Kasumi-1 (cell line): ENCODE measurements at places on chromosomes 5 and 9.

GRCh38 chr9:137387114-137387890 is 35.7 kb downstream of the EXD3 start:
- DNase-seq: no peak

- DNase-seq: no peak
These were observed 28.1 kb upstream of the CYLC2 start for GRCh38 chr9:102966999-102967398.

DNA sequence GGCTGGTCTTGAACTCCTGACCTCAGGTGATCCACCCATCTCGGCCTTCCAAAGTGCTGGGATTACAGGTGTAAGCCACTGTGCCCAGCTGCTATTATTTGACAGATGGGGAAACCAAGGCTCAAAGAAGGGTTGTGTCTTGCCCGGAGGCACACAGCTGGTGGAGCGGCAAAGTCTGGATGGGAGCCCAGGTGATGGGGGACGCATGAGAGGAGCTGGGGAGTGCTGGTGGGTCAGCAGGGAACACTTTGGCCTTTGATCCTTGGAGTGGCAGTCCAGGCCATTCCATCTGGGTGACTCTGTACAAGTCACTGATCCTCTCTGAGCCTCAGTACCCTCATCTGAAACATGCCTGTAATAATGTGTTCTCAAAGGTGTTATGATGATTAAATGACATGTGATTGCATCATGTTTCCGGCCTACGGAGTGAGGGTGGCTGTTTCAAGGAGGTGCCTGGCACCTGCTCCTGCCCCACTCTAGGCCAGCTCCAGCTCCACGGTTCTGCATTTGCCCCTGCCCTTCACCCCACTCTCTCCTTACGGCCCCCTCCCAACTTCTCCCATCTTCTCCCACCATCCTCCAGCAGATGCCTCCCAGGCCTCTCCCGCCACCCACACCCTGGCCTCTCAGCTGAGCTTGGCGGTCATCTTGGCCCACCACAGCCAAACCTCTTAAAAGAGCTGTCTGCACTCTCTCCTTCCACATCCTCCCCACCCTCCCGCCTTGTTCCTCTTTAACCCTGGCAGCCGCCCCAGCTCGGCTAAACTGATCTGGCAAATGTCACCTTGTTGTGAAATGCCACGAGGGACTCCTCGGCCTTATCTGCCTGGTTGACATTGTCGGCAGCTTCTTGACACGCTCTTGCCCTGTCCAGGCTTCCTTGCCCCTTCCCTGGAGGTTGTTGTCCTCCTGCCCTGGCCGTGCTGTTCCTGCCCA is 5.5 kb upstream of the DBN1 start:
- peak; percentile 82 for DNase-seq

DNA sequence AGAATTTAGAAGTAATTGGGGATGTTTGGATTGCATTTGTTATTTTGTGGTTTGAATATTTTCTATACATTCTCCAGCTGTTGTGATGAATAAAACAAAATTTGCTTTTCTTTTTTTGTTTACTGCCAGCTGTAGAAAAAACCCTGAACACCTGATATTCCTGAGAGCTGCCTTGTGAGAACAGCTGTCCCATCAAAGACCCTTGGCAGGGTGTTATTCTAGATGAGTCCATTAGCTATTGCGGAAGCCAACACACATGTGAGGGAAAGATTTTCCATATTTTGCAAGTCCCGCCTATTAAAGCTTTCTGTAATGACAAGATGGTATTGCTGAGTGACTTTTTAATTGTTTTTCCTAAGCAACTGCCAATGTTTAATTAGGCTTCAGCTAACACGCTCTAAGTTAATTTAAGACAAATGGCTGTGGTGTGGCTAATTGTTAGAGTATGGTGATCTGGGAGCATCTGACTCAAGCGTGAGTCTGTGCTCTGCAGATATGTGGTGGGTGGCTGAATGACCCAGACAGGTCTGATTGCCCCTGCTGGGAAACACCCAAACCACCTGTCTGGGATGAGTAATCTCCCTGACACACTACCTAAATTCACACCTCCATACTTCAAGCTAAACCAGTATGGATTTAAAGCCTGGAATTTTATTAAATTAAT is 86.5 kb upstream of the PRLR start:
- no peak for DNase-seq

- no peak for DNase-seq
These were observed 2.8 kb downstream of the SARDH start for GRCh38 chr9:133735415-133735775.

- no peak for DNase-seq
These were observed 19.0 kb downstream of the CMBL start for GRCh38 chr5:10288592-10289219.

DNA sequence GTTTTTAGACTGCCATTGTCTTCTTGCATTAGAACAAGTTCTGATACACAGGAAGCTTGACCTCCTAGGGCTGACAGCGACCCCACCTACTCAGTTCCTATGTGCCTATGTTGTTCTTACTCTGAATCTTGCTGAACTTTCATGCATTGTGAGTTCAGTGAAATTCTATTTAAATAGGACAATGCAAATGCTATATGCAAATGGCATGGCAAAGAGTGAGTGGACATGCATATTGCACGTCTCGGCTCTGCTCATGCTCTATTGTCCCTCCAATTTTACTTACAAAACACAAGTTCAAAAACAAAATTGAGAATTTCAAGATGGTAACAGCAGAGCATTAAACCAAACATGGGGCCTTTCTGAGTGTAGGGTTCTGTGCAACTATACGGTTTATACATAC is 5.3 kb upstream of the DCP2 start:
- no peak for DNase-seq

DNA sequence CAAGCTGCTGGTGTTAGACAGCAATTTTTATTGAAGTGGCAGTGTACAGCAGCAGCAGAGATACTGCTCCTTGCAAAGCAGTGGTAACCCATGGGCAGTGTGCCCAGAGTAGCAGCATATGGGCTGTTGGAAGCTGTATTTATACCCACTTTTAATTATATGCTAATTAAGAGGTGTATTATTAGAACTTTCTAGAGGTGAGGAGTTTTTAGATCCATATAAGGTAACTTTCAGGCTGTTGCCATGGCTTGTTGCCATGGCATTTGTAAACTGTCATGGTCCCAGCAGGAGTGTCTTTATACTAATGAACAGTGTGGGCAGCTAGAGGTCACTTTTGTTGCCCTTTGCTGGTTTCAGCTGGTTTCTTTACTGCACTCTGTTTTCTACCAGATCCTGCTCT is 3.7 kb upstream of the PJA2 start:
- no peak for DNase-seq

DNA sequence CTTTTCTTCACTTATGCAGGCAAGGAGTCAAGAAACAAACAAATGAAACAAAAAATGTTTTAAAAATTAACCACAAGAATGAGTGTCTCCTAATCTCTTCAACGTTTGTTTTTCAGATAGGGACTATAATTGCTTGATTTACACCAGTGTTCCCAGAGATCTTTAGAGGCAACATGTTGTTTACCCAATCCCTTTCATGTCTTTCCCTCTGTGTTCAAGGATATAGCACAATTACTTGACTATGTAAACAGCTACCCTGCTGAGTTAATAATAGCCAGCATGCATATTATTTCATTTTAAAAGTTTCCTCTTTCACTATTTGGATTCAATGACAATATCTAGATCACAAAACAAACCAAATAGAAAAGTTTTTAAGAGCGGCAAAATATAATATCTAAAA is 25.1 kb upstream of the SHISAL2B start:
- no peak for DNase-seq

DNA sequence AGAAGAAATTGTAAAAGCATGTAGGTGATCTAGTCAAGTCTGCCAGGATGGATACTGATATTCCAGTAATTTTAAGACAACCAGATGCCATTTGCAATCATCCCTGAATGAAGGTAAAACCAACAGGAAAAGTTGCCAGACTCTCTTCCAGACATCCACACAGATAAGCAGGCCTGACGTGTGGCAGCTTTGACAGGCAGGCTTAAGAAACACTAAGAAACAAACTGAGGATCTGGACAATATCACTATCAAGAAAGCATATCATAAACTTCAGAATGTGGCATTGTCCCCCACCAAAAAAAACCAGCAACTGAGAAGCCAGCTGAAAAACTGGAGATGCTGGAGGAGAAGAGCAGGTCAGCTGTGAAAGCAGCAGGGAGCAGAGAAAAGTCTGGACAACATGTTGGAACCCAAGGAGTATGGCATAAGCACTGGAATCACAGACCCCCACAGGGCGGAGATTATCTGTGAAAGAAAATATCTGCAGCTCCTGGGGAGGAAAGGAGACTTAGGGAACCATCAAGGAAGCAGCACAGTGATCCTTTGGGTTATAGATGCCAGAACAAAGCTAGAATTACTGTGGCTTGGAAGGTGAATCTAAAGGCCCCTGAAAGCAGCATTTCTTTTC is 307.0 kb downstream of the CWC27 start:
- no peak for DNase-seq

- DNase-seq: no peak
These were observed 257.3 kb downstream of the FANCC start for GRCh38 chr9:95060234-95060633.

DNA sequence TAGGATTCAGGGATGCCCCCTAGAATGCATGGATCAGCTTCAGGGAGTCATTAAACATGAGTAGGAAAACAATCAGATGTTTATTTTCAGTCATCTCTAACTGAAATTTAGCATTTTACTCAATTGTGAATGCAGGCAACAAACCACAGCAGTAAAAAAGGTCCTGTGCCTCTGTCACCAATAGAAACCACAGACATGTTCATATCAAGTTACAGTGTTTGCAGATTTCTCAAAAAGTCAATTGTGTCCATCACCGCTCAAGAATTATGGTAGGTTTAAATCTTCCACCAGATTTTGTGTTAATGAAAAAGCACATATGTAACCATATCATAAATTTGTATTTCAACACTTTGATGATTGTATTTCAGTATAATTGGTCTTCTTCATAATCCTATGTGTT is 68.4 kb upstream of the SLC1A1 start:
- no peak for DNase-seq

DNA sequence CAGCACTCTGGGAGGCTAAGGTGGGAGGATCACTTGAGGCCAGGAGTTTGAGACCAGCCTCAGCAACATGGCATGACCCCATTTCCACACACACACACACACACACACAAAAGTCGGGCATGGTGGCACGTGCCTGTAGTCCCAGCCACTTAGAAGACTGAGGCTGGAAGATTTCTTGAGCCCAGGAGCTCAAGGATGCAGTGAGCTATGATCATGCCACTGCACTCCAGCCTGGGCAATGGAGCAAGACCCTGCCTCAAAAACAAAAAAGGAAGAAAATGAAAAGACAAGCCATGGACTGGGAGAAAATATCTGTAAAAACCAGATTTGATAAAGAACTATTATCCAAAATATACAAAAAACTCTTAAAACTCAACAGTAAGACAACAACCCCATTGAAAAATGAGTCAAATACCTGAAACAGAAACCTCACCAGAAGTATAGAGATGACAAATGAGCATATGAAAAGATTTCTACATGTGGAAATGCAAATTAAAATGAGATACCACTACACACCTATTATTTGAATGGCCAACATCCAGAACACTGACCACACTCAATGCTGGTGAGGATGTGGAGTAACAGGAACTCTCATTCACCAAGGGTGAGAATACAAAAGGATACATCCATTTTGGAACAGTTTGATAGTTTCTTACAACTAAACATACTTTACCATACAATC is 24.7 kb downstream of the DNAJA1 start:
- no peak for DNase-seq

DNA sequence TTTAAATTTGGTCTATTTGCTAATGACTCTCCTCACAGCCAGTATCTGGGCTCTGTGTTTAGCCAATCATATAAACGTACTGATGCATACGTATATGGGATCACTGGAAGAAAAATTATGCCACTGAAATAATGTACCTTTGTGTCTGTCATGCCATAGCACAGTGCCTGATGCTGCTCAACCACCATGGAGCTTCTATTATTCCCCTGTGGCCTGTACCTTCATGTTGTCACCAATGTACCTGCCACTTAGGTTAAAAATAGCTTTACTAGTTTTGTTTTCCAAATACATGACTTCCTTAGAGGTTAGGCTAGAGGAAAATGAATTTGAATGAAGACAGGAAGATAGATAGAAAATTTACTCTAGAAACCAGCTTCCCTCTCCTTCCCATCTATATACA is 34.6 kb downstream of the HACD4 start:
- DNase-seq: no peak

GRCh38 chr9:88033359-88033702 is 59.0 kb upstream of the CDK20 start:
- DNase-seq: no peak

GRCh38 chr9:6525326-6526045 is 112.5 kb downstream of the UHRF2 start:
- no peak for DNase-seq

- no peak for DNase-seq
These were observed 54.8 kb upstream of the COL15A1 start for GRCh38 chr9:98888801-98889421.

- no peak for DNase-seq
These were observed 98.2 kb downstream of the DPYSL3 start for GRCh38 chr5:147411359-147412319.

DNA sequence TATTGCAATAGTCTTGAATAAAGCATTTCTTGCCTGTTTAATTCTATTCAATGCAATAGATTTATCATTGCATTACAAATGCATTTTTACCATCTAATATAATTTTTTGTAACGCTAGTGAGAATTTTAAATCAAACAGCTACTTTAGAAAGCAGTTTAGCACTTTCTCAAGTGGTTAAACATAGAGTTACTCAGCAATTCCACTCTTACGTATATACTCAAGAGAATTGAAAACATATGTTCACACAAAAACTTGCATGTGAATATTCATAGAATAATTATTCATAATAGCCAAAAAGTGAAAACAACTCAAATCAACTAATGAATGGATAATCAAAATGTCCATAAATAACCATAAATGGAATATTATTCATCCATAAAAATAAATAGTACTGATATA is 244.7 kb downstream of the TMEM167A start:
- DNase-seq: no peak

DNA sequence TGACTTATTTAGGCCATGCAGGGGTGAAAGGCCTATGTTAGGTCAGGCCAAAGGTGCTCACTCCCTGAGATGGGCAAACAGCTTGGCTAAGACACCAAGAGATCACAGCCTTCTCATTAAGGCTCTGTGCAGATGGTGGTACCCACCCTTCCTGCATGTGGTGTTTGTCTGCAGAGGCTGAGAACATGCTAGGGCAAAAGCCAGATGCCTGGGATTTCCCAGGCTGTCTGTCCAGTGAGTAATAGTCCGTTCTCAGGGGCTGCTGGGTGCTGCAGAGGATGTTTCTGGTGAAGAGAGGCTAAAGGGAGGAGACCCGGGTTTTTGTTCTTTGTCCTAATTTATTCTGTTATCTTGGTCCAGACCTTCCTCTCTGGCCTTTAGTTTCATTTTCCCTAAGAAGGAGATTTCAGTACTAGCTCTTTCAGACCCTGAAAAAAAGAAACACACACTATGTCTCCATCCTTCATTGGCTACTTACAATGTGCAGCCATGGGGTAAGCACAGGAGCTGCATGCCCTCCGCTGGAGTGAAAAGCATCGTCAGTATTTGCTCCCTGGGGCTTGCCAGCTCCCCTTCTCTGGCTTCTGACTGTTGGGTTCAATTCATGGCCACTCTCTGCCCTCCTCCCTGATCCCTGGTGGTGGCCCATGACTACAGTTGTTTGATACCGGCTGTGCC is 23.4 kb upstream of the GLRA1 start:
- no peak for DNase-seq

GRCh38 chr5:77864997-77865396 is 88.9 kb upstream of the TBCA start:
- no peak for DNase-seq

GRCh38 chr5:176405656-176406435 is 10.5 kb downstream of the CLTB start:
- DNase-seq: no peak
